Activated T-cell treated with anti-CD3 and anti-CD28 coated beads for 48 hours (primary cell): ENCODE measurements at places on chromosomes 7 and 10.

- no peak for DNase-seq
Observed at GRCh38 chr10:106044503-106044902, 1120.0 kb downstream of the SORCS1 start.

DNA sequence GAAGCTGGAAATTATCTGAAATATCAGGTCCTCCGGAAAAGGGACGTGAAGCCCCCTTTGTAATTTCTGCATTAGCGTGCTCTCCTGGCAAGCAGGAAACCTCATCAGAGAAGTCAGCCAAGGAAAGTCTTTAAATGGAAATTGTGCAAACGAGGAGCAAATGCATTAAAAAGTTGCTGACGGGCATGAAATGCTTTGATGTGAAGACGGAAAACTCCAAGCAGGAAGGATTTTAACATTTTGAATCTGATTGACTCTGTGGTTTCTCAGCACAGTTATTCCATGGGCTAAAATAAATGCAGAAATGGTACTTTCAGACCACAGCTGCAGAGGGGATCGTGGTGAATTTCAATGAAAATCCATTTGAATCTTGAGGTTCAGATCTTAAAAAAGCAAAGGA, 167.8 kb downstream of the AHR start:
- no peak for DNase-seq

- peak; percentile 80 for DNase-seq
Observed at GRCh38 chr7:149147072-149147751, at the start of gene ZNF398. Gene ZNF398, plus strand, starts transcription at chr7:149147453. Its CDS starts 290 bp downstream, at chr7:149147743.

- DNase-seq = no peak
Observed at GRCh38 chr10:59654007-59654406, 55.6 kb downstream of the SLC16A9 start.

DNA sequence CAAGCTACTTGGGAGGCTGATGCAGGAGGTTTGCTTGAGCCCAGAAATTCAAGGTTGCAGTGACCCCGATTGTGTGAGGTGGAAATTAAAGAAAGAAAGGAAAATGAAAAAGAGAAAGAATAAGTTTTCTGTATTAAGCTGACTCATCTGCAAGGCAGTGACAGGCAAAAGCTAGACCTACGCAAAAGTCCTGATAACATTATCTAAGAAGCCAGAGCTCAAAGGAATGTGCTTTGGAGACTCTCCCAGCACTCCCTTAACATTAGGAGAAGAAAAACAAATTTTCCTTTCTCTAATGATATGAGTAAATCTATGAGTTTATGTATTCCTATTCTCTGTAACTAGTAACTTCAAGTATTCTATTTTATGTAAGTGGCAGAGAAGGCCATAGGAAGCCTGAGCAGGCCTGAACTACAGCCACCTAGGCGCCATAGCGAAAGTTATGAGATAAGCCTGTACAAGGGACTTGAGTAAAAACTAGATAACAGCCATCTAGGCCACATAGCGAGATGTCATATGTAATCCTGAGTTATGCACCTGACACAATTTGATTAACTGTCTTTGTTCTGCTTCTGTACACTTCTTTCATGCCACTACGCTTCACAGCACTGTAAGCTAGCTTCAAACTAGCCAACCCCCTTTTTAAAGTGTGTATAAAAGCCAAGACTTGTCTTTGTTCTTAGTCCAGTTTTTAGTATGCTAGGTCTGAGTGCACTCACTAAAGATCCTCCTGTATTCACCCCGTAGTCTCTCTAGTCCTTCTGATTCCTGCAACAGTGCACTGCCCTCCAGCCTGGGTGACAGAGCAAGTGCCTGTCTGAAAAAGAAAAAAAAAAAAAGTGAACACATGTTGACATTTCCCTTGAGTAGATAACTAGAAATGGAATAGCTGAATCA, 9.4 kb upstream of the ZWINT start:
- no peak for DNase-seq

- no peak for DNase-seq
Observed at GRCh38 chr10:129593953-129594352, 126.9 kb downstream of the MGMT start.
